NT2/D1 (cell line): ENCODE measurements at places on chromosomes 1 and 21.

DNA sequence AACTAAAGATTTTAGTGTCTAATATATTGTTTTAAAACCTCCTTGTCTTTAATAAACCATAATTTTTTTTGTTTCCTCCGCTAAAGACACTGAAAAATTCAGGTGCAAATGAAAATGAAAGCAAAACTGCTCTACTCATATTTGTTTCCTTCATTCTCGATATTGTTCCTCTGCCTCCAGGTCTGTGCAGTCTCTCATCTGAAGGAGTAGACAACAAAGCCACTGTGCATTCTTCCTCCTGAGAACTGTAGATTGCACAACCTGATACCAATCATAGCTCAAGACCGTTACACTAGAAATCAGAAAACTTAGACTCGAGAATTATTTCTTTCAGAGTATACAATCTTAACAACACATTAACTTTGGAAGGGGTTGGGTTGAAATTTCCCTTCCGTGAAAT is 373.1 kb upstream of the CXADR start:
- DNase-seq, result no peak

DNA sequence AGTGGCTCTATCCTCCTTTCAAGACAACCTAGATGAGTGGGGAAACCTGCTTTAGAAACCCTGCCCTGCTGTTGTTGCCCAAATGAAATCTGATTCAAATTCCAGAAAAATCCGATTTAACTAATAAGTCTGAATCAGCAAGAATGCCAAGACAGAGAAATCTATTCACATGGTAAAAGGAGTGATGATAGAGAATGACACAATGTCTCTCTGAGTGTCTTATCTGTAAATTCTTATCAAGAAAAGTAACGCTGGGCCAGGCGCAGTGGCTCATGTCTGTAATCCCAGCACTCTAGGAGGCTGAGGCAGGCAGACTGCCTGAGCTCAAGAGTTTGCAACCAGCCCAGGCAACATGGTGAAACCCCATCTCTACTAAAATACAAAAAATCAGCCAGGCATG is 13.7 kb upstream of the GUCA2A start:
- DNase-seq, result no peak

- no peak for DNase-seq
Measured at GRCh38 chr1:168362991-168363390, 82.3 kb downstream of the TBX19 start.

- no peak for DNase-seq
Measured at GRCh38 chr1:85330711-85331290, 54.4 kb upstream of the BCL10 start.

DNA sequence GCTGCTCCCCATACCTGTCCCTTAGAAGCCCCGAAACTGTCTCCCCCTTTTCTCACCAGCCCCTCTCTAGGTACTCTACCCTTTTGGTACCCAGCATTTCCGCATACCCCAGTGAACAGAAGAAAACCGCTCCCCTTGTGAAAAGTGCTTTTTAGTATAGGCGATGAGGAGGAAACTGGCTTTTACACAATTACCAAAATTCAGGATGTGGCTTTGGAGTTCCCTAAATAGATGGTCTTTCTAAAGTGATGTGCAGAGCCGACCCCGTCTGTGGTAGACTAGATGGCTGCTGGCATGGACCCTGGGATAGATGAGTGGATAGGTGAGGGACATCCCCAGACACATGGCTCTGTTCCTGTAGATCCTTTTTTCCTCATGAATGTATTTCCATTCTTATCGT is 2.6 kb upstream of the PER3 start:
- no peak for DNase-seq

DNA sequence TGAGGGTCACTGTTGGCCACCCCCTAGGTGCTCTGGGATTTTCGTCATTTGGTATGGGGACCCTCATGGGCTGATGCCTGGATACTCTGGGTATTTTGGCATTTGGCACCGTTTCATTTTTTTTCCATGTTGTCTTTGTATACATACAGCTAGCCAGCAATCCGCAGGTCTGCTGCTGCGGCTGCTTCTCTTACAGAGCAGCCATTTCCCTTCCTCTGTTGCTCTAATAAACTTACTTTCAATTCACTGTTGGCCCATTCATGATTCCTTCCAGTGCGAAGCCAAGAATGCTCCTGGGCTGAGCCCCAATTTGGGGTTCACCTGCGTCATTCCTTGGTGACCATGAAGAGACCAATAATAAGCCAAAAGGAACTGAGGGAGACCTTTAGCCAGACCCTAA is 21.5 kb downstream of the GON4L start:
- DNase-seq, result no peak

DNA sequence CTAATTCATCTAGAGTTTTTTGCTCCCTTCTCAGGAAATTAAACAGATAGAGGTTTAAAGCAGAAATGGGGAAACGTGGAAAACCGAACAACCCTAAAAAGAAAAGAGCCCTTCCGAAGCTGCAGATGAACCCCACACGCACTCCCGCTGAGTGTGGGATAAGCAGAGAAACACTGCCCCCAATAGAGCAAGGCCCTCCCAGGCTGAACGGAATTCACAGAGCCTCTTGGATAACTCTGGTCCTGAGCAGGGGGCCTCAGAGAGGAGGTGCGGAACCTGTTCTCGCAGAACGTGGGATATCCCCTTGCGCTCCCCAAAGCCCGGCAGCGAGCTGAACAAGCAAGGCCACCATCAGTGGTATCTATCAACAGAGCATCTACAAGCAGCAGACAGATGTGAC is 44.9 kb downstream of the SSBP3 start:
- DNase-seq, result no peak

- DNase-seq, result no peak
Measured at GRCh38 chr1:168742994-168743650, 14.1 kb upstream of the DPT start.

DNA sequence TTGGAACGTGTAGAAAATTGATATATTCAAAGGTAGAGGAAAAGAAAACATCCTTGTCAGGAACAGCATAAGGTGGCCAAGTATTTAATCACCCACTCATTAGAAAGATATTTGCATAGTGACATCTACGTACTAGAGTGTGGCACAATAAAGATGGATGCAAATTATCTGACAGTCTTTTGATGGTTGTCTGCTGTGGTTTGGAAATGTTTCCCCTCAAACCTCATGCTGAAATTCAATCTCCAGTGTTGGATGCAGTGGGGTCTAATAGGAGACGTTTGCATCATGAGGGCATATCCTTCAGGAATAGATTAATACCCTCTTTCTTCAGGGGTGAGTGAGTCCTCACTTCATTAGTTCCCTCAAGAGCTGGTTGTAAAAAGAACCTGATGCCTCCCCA is 34.1 kb upstream of the RUNX1 start:
- DNase-seq, result no peak

DNA sequence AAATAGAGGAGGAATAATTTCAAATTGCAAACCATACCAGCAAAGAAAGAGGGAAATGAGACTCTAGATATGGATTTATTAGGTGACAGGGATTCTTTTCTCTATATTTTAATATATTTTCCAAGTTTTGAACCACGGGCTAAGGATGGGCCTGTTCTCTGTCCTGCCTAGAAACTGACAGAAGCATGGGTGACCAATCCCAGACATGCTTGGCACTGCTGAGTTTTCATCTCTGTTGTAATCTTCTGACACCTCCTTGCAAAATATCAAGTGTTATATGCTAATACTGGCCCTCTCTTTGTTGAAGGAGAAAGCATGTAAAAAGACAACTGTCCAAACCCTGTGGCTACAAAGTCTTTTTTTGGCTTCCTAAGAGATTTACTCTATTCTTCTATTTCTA is 774 bp upstream of the ANGPTL7 start:
- no peak for DNase-seq

GRCh38 chr1:38701088-38701487 is 158.5 kb downstream of the RRAGC start:
- DNase-seq, result no peak

GRCh38 chr1:168623003-168623828 is 46.8 kb downstream of the XCL1 start:
- DNase-seq, result no peak

- DNase-seq, result no peak
Measured at GRCh38 chr1:70033266-70033873, 172.0 kb downstream of the LRRC40 start.

- no peak for DNase-seq
Measured at GRCh38 chr1:41497056-41497440, 12.6 kb upstream of the EDN2 start.

DNA sequence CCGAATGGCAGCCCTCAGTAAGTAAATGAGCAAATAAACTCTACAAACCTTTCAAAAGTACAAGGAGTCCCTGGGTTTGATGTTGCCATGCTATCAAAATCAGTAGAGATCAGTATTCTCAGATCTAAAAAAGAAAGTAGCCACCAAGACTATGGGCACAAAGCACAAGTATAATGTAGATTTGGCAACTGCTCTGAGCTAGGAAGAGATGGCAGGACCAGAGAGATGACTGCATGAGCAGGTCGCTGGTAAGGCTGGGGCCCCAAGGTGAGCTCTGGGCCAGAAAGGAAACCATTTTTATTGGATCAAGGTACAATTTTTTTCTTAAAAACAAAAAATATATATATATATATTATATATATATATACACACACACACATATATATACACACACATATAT is 3.1 kb upstream of the ADORA3 start:
- no peak for DNase-seq

- no peak for DNase-seq
Measured at GRCh38 chr1:5436808-5437207, 555.4 kb downstream of the NPHP4 start.

DNA sequence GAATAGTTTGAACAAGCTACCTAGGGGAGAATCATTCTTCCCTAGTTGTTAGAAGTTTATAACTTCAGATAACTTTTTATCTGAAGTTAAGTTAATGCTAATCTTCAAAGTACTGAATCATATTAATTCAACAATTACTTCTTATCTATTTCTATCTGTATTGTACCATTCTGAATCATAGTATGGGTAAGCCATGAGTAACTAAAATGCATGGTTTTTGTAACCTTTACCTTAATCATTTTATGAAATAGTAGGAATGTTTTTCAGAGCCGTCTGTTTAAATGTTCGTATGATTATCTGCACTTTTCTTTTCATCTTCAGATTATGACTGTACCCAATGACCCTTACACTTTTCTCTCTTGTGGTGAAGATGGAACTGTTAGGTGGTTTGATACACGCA is 50.3 kb upstream of the MPC2 start:
- no peak for DNase-seq

DNA sequence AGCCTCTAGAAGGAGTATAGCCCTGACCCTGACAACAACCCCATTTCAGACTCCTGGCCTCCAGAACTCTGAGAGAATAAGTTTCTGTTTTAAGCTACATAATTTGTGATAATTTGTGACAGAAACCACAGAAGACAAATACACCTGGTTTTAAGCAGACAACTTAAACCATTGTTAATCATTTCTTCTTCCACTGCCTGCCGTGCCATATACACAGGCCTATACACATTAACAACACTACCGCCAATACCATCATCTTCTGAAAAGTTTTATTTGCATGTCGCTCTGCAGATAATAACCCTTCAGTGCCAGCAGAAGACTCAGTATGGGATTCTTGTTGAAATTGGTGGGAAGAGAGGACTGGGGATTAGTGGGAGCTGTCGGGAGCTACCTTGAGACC is 39.9 kb upstream of the KRTAP19-8 start:
- no peak for DNase-seq

DNA sequence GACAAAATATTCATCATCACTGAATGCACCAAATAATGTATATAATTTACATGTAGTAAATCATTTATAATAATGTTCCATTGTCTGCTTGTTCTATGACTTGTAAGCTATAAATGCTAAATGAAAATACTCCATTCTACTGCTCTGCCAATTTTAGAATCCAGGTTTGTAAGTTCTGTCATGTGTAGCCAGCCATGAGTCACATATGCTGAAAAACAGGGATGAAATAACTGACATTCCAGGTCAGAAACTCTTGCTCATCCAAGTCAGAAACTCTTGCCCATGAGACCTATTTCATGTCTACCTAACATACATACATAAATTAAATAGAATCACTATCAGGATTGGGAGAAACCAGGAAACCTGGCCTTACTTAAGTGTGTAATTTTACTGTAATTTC is 95.6 kb downstream of the ASH1L start:
- no peak for DNase-seq

- DNase-seq, result no peak
Measured at GRCh38 chr1:24409535-24409934, 4.0 kb downstream of the STPG1 start.

DNA sequence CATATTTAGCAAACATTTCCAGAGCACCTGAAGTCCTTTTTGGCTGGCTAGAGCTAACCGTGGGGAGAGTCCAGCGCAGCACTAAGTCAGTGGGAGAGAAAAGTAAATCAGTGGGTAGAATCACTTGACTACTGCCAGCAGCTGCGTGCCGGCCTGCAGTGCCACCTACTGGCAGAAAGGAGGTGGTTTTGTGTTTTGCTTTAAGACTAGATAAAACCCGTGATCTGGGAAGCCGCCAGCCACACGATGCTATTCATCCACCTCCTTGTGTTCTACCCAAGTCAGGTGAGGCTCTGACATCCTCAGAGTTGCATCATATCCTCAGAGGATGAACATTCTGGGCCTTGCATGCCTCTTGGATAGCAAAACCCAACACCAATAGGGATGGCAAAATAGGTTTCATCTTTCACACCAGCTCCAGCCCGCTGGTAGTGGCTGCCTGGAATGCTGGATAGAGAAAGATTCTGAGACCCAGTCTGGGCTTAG is 14.1 kb upstream of the HEYL start:
- DNase-seq, result peak; percentile 55

DNA sequence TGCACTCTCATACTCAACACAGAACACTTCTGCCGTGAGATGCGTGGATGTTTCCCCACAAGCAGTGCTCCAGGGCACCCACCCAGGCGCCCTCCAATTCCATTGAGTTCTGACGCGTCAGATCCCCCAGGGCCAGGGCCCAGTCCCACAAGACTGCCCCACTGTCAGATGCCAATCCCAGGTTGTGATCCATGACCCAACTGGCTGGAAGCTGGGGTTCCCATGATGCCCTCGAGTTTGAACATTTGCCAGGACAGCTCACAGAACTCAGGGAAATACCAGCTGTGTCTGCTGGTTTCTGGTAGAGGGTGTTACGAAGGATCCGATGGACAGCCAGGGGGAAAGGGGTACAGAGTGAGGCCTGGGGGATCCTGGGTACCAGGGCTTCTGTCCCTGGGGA is 58.4 kb downstream of the AGPAT3 start:
- no peak for DNase-seq

GRCh38 chr1:164709541-164710278 is 150.7 kb downstream of the PBX1 start:
- DNase-seq, result no peak

- DNase-seq, result no peak
Measured at GRCh38 chr1:31669786-31670592, 25.3 kb upstream of the PEF1 start.

GRCh38 chr1:246096356-246096755 is 410.7 kb downstream of the SMYD3 start:
- DNase-seq, result no peak
